ENCODE measurements at places on chromosomes 4 and X.

GRCh38 chrX:73268463-73268862, 53.8 kb upstream of the NAP1L2 start:
- DNase-seq: no peak

DNA sequence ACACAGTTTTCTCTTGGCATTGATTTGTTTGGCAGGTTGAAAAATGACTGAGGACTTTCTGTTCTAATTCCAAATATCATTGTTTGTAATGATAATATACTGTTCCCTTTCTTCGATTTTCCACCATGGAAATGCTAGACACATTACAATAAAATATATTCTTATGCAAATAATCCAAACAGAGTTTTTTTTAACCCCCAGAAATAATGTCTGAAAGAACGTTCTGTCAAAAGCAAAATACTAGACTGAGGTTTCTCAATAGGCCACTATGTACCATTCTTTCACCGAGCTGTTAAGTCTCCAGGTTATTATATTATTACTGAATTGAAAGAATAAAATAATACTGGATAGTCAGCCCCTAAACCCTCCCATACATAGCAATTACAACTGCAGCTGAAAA, 312.5 kb downstream of the ZIC3 start:
- no peak for DNase-seq

DNA sequence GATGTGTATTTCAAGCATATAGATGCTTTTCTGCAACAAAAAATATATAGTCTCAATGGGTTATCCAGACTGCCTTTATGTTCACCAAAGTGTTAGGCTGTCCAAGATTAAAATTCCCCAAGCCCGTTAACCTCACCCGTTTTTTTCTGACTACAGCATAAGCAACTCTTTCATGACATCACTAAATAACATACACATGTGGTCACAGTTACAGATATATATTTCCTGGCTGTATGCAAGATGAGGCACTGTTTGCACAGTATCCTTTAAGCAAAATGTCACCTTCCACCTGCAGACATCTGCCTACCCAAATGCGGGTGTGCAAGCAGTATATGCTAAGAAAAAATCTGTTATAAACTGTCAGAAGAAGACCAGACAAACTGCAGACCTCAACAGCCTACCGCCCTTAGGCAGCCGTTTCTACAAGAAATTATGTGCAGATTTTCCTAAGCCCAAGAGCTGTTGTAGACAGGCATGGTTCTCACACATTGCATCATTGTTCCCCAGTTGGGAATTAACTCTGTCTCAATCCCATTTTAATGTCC, 183.1 kb upstream of the MXRA5 start:
- DNase-seq: no peak

DNA sequence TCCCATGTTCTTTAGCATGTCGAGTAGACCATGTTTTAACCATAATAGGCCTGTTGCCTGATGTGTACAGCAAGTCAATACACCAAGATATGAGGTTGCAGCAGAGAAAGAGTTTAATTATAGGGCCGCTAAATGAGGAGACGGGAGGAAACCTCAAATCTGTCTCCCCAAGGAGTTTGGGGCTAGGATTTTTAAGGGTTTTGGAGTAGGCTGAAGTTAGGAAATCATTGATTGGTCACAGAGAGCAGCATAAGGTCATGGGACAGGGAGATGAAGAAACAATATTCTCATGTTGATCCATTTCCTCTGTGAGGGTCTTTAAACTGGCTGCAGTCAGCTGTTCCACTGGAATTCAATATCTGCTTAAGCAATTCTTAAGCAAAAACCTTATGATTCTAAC, 160.2 kb upstream of the GALNT7 start:
- no peak for DNase-seq

- DNase-seq: no peak
Measured at GRCh38 chr4:87423317-87424098, 1.1 kb downstream of the NUDT9 start.

DNA sequence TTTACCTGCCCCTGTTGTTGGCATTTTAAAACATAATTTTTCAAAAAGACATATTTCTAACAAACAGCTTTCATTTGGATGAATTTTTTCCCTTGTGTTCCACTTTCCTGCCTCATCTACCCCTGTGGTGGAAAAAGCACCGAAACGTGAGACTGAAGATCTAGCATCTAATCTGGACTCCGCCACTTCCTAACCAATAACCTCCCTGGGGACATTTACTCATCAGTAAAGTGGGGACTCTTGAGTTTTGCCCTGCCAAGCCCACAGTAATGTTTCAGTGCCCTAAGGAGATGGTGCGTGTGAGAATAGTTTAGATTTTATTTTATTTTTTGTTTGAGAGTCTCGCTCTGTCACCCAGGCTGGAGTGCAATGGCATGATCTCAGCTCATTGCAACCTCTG, 56.7 kb downstream of the ADGRG2 start:
- no peak for DNase-seq

DNA sequence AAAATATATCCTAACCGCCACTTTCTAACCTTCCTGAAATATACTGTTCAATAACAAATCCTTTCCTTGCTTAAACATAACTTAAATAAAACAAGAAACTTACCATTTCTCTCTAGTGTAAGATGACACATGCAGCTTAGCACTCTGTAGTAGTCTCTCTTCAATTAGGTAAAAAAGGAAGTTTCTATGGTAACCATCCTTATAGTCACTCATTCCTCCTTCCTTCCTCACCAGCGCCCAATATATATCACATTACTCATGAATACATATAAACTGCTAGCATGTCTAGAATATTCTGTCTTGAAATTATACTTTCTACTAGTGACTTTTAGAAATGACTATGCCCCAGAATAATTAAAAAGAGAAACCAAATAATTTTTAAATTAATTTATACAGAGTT, 112.2 kb downstream of the SNCA start:
- DNase-seq: no peak

- DNase-seq: no peak
Measured at GRCh38 chr4:25180524-25181131, 20.4 kb upstream of the SEPSECS start.

GRCh38 chr4:94909645-94910044, 151.9 kb downstream of the BMPR1B start:
- no peak for DNase-seq

- DNase-seq: no peak
Measured at GRCh38 chr4:151728679-151729078, 32.1 kb downstream of the GATB start.

- DNase-seq: no peak
Measured at GRCh38 chr4:15652191-15652590, 3.0 kb downstream of the FBXL5 start.

- DNase-seq: no peak
Measured at GRCh38 chr4:144787365-144788258, 141.7 kb downstream of the HHIP start.

GRCh38 chr4:138953961-138954371, 61.6 kb upstream of the NOCT start:
- no peak for DNase-seq

GRCh38 chrX:20593402-20593801, 326.7 kb upstream of the RPS6KA3 start:
- no peak for DNase-seq

GRCh38 chr4:32499171-32499570, 1779.0 kb downstream of the PCDH7 start:
- DNase-seq: no peak

DNA sequence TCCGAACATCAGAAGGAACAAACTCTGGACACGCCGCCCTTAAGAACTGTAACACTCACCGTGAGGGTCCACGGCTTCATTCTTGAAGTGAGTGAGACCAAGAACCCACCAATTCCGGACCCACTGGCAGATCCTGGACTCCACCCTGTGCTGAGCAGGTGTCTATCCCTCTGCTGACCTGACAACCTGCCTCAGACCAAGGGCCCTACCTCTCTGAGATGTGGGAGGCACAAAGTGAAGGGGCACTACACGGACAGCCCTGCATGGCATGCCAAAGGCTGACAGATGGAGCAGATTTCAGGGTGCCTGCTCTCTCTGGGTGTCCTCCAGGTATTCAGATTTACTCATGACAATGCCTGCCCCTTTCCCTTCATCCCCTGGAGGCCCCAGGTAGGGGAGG, 14.0 kb upstream of the HSFX1 start:
- no peak for DNase-seq

GRCh38 chr4:77618383-77619241, 13.0 kb downstream of the CXCL13 start:
- peak; percentile 39 for DNase-seq

DNA sequence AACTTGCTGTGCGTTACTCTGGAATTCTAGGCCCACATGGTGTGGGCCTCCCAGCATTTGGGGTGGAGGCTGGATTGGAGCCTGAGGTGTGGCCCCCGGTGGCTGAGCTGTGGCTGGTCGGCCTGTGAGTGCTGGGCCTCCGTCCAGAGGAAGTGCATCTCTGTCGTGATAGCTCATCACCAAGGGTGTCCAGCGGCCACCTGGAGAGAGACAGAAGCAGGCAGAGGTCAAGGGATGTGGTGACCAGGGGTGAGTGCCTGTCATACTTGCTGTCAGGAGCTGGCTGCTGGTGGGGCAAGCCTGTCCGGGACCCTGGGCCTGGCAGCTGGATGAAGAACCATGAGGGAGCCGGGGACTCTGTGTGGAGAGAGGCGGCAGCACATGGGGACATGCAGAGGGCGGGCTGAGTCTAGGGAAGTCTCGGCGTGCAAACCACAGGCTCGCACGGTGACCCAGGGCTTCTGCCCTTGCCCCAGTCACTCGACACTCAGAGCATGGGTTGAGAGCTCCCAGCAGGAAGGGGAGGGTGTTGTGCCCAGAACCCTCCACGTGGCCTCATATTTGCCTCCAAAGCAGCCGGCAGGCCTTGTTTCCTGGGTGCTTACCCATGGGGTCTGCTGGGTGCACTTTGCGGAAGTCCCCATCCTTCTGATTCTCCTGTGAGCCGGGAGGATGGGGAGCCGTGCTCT, 6.2 kb downstream of the SORCS2 start:
- DNase-seq: no peak

- DNase-seq: no peak
Measured at GRCh38 chr4:80967346-80967745, 63.2 kb upstream of the BMP3 start.

DNA sequence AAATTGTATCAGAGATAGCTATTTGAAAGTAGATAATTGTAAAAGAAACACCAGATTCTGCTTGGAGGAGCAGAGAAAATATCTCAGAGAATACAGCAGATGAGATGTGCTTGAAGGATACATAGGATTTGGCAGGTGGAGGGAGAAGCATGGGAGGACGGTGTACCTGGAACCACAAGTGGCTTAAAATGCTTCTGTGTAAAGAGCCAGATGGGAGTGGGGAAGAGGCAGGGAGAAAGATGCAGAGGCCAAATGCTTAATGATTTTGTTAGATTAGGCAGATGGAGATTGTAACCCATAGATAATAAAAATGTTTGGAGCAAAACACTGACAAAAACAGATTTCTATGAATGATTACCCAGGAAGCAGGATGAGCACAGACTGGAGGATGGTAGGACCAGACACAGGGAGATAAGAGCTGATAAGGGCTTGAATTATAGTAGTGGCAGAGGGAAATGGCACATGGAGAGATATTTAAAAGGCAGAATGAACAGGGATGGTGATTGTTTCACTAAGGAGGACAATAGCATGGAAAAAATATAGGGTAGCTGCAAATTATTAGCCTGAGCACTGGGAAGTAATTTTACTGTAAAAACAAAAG, 145.7 kb upstream of the TBC1D9 start:
- no peak for DNase-seq

DNA sequence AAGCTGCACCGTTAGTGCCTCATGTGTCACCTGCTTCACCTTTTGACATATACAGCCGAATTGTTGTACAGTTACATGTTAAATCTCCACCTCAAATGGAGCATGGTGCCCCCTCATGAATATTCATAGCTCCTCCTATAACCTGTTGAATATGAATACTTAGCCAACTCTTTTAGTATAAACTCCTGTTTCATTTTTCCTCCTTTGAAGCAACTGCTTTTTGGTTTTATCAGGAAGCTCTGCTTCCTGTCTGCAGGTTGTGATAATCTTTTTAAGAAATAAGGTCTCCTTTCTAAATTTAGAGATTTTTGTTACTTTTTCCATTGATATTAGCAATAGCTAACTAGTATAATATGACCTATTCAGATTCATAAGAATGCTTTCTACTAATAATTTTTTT, 1429.2 kb upstream of the AGA start:
- DNase-seq: no peak

DNA sequence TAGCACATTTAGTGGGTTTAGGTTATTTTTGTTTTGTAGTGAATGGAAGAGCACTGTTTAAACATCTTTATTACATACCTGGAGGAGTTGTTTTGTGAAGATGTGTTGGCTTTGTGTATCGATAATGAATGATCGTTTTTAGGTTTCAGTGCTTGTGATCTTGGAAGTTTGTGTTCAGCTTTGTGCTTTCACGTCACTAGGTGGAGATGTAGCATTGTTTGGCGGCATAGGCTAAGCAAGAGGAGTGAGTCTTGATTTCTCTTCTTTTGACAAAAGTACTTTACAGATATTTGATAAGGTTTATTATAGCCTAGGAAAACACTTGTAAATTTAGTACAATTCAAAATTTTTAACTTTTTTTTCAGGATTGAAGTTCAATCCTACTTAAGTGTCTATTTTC, 50.4 kb downstream of the PDK3 start:
- DNase-seq: no peak

DNA sequence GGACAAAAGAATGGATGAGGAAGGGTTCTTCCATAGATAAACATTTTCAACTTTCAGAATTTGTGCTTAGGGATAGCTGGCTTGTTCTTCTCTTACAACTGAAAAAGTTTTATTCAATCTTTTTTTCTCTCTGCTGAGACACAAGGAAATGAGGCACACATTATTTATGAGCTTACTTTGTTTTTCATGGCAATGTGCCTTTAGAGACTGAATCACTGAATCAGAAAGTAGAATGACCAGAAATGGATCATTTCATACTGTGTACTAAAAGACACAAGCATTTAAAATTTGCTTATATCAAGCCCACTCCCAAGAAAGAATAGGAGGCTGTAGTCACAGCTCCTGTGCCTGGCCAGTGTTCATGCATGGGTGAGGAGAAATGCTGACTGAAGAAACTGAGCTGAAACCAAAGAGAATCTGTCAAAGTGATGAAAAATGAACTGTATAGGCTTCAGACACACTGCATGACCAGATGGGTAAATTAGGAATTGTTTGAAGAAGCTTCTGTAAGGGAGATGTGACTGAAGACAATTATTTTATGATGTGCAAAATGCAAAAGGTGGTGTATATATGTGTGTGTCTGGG, 413.8 kb downstream of the RAPGEF2 start:
- no peak for DNase-seq

- DNase-seq: no peak
Measured at GRCh38 chr4:184386271-184386781, 88.0 kb downstream of the IRF2 start.

DNA sequence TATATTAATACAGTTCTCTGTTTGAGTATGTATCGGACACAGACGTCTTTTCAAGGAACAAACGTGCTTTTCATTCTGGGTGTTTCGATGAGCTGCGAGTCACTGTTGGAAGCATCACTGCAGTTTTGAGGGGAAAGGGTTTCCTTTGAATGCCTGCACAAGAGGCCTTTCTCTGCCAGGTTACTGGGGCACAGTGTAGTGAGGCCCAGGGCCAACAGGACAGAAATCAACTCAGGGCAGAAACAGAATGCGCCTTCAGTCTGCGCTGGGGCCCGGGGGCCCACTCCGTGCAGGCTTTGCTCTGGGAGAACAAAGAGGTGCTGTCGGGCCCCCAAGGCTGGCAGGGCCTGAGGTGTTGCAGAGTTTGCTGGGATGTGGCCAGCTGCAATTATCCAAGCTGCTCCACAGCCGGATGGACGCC, 2.3 kb upstream of the PPP2R3B start:
- DNase-seq: no peak

All from central memory CD8-positive, alpha-beta T cell (primary cell).